Fibroblast of mammary gland (primary cell): ENCODE measurements at places on chromosomes 13 and 19.

DNA sequence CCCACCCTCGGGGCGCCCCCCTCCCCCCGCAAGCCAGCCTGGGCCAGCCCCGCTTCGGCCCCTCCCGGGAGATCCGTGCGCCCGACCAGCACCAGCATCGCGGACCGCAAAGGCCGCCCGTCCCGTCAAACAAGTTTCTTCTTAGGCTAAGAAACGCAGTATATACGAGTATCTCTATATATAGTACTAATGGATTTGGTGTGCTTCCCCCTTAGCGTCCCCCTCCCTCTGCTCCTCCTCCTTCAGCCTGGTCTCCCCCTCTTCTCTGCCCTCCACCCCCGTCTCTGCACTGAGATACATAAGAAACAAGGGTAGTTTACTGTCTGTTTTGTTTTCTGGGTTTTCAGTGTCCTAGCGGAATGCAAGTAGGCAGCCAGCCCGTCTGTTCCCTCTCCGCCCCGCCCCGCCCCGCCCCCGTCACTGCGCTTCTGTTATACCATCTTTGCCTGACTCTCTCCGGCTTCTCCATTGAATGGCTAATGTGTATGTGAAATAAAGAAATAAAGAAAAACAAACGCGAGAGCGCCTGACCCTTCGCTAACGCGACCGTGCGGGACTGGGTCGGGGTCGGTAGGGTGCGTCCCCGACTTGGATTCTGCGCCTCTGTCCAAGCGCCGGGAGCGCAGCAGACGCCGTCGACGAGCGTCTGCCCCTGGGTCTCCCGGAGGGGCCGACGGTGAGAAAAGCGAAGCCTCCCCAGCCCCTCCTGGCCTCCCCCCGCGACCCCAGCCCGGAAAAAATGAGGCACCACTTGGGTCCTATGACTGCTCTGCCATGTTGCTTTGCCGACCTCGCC is 4.2 kb downstream of the LYL1 start:
- DNase-seq: peak; percentile 62

DNA sequence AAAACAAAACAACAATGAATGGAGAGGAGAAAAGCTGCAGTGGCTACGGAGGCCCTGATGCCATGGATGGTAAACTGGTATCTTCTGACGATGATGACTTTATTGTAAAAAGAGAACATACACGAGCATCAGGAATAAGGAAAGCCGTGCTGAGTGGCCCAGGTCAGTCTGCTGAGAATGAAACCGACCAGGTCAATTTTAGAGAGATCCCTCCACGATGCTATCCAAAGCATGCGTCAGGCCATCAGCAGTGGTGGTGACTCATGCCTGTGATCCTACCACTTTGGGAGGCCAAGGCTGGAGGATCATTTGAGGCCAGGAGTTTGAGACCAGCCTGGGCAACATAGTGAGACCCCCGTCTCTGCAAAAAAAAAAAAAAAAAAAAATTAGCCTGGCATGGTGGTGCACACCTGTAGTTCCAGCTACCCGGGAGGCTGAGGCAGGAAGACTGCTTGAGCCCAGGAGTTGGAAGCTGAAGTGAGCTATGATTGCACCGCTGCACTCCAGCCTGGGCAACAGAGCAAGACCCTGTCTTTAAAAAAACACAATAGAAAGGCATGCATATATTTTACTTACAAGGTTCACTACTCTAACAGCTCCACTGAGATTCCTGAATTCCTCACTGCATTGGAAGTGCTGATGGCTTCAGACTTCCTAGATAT is 62.3 kb downstream of the GADD45B start:
- DNase-seq: peak; percentile 9

GRCh38 chr19:5035105-5035761 is 66.3 kb downstream of the KDM4B start:
- DNase-seq: no peak

DNA sequence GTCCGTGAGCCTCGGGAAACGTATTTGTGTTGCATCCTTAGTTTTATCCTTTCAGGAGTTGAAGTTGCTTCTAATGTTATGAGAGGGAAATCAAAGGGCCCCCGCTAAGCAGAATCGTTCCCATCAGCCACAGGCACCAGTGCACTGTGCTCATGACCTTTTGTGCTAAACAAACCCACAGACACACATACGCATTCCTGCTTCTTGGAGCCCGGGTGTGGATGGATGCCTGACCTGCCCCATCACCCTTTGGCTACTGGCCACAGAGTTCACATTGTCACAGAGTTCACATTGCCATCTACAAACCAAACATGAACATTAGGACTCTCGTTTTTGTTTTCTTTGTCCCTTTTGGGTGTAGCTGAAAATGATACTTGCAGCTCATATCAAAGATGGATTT is 47.2 kb downstream of the CHST8 start:
- DNase-seq: no peak

GRCh38 chr13:93279982-93280381 is 53.4 kb downstream of the GPC6 start:
- no peak for DNase-seq

DNA sequence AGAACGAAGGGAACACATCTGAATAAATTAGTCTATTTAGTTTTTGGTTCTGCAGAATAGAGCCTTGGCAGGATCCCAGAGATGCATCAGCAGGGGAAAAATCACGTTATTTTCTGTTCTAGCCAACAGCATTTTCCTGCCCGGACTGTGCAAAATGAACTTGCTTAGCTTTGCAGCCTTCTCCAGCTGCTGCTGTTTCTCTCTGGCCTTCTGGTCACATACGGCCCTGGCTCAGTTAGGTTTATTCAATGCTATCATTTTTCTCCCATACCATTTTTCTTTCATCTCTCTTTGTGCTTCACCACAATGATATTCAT is 110.4 kb upstream of the KL start:
- DNase-seq: no peak
